ENCODE measurements at places on chromosomes 3 and 15. TPM values are rescaled to one million over a fixed set of nuclear protein-coding genes. Genes with fewer than 3 reads are reported as not detected.

DNA sequence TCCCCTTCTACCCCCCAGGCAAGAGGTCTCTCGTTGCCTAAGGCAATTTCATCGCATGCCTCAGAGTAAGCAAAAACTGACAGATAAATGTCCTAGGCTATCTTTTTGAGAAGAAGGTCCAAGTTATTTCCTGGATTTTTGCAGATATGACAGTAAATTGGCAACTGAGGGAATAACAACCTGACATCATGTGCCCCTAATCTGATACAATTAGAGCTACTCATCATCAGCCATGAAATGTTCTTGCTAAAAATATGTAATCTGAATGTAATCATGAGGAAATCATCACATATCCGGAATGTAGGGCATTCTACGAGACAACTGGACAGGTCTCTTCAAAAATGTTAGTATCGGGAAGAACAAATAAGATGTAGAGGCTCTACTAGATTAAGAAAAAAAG lies 44.1 kb downstream of the TNIK start:
- no peaks in the 10 kb centered on the region for H3K27me3 ChIP-seq
- H3K4me1 ChIP-seq: peaks cover 8% of the 10 kb centered on the region
- H3K4me3 ChIP-seq: no peak overlapping the region
- DNase-seq: no peak
- no peak overlapping the region for H3K27ac ChIP-seq

The PODXL2 gene
- total RNA-seq: 4.0 TPM

- H3K27me3 ChIP-seq: no peaks in the 10 kb centered on the region
- no peaks in the 10 kb centered on the region for H3K36me3 ChIP-seq
- DNase-seq: no peak
These were observed 527.4 kb downstream of the SI start for GRCh38 chr3:164550857-164551256.

DNA sequence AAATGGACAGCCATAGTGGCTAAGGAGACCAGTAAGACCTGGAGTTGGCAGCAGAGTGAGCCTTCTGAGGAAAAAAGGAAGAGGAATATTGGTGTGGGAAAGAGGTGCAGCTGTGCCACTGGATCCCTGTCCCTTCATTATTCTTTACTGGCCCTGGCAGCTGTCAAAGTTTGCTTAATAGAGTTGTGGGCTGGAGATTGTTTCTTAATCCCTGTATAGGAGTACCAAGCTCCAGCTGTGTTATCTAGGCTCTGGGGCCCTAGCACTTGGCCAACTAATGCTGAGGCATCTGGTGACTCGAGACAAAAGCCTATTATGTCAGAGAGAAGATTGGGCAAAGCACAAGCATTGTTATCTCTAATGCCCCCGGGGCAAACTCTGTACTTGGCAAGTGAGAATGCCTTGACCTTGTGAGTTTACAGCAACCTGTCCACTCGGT lies 61.4 kb downstream of the ZNF609 start:
- H3K4me1 ChIP-seq: peaks cover 7% of the 10 kb centered on the region
- DNase-seq: no peak
- H3K27me3 ChIP-seq: no peaks in the 10 kb centered on the region

GRCh38 chr3:141256820-141257219 lies 25.2 kb downstream of the PXYLP1 start:
- no peak for DNase-seq
- no peak overlapping the region for H3K4me3 ChIP-seq
- no peaks in the 10 kb centered on the region for H3K27me3 ChIP-seq
- H3K27ac ChIP-seq: no peak overlapping the region

- DNase-seq: no peak
- no peak overlapping the region for H3K27ac ChIP-seq
- no peaks in the 10 kb centered on the region for H3K4me1 ChIP-seq
- no peaks in the 10 kb centered on the region for H3K36me3 ChIP-seq
- no peaks in the 10 kb centered on the region for H3K27me3 ChIP-seq
These were observed 203.5 kb upstream of the ZBTB20 start for GRCh38 chr3:115350606-115351005.

The AADACL2 gene
- total RNA-seq: not detected

- no peak overlapping the region for H3K27ac ChIP-seq
- H3K36me3 ChIP-seq: no peaks in the 10 kb centered on the region
- no peak for DNase-seq
- H3K27me3 ChIP-seq: no peaks in the 10 kb centered on the region
- H3K4me1 ChIP-seq: peaks cover 28% of the 10 kb centered on the region
These were observed 101.8 kb downstream of the BDH1 start for GRCh38 chr3:197454014-197454413.

The LRRC31 gene
- total RNA-seq: not detected

GRCh38 chr3:101966226-101966625 lies 116.9 kb downstream of the NFKBIZ start:
- H3K4me1 ChIP-seq: peaks cover 4% of the 10 kb centered on the region
- no peak for DNase-seq
- H3K27ac ChIP-seq: no peak overlapping the region
- H3K36me3 ChIP-seq: no peaks in the 10 kb centered on the region

- H3K27ac ChIP-seq: no peak overlapping the region
- no peak for DNase-seq
- no peaks in the 10 kb centered on the region for H3K36me3 ChIP-seq
- H3K4me1 ChIP-seq: no peaks in the 10 kb centered on the region
- H3K27me3 ChIP-seq: no peaks in the 10 kb centered on the region
These were observed 565.9 kb upstream of the CCDC54 start for GRCh38 chr3:106811376-106811775.

The CYP1A2 gene
- total RNA-seq: not detected

DNA sequence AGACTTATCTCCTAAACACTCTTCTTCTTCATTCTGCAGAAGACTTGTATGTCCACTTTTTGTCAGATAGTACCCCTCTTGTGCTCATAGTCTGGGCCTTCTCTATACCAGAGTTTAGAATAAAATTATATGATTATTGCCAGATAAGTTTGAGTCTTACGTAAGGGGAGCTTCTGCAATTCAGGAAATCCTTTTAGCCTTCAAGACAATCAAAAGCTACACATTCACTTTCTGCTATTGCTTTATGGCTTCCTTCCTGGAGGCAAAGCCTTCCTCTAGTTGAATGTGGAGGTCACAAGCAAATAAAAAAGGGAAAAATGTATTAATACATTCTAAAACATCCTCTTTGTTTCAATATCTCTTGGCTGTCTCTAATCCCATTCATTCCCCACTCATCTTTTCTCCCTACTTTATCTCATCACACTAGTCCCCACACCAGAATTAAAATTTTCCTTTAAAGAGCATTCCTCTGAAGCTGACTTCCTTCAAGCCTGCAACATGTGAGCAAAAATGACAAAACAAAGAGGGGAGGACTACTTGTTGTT lies 186.8 kb downstream of the CPNE4 start:
- H3K27ac ChIP-seq: no peak overlapping the region
- no peaks in the 10 kb centered on the region for H3K36me3 ChIP-seq
- no peak overlapping the region for H3K4me3 ChIP-seq
- no peaks in the 10 kb centered on the region for H3K27me3 ChIP-seq
- no peak for DNase-seq

GRCh38 chr3:194661946-194662345 lies 10.0 kb downstream of the LSG1 start:
- peaks cover 8% of the 10 kb centered on the region for H3K4me1 ChIP-seq
- no peak for DNase-seq
- H3K27ac ChIP-seq: no peak overlapping the region
- H3K36me3 ChIP-seq: peaks cover 81% of the 10 kb centered on the region

GRCh38 chr3:901953-902778 lies 190.7 kb upstream of the CNTN6 start:
- no peaks in the 10 kb centered on the region for H3K27me3 ChIP-seq
- H3K4me3 ChIP-seq: no peak overlapping the region
- DNase-seq: no peak
- no peak overlapping the region for H3K27ac ChIP-seq
- no peaks in the 10 kb centered on the region for H3K4me1 ChIP-seq

- no peaks in the 10 kb centered on the region for H3K27me3 ChIP-seq
- no peak overlapping the region for H3K4me3 ChIP-seq
- no peak overlapping the region for H3K27ac ChIP-seq
- no peaks in the 10 kb centered on the region for H3K36me3 ChIP-seq
These were observed 326.3 kb upstream of the NR2E3 start for GRCh38 chr15:71484080-71484479.

GRCh38 chr3:31433679-31433992 lies 99.1 kb upstream of the STT3B start:
- no peak for DNase-seq
- H3K27me3 ChIP-seq: no peaks in the 10 kb centered on the region

DNA sequence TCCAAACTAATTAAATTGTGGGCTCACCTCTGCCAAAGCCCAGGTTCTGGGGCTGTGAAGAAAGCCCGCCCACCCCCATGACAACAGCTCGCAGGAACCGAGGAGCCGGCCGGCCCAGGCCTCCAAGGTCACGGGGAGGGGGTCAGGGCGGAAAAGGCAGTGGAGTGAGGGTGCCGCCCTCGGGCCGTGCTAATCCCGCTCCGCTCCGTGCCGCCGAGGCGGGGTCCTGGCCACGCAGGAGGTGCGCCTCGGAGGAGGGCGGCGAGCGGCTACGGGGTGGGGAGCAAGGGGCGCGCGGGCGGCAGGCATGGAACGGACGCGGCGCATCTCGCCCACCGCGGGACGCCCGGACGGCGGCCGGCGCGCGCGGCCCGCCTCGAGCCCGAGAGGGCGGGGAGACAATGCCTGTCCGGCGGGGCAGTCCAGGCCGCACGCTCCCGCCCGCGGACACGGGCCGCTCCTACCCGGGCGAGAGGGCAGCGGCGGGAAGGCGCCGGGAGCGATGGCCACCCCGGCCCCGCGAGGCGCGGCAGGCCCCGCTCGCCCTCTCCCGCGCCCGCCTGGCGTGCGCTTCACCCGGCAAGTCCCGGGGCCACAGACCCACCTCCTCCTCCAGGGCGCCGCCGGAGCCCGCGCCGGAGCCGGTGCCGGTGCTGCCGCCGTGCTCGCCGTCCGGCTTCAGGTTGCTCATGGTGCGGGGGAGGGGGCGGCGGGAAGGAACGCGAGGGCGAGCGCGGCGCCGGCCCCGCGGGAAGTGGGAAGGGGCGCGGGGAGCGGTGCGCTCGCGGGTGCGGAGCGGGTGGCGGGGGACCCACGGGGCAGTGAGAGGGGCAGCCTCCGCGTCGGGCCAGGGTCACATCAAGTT lies 528 bp downstream of the RBPMS2 start:
- no peak overlapping the region for H3K4me3 ChIP-seq
- peaks cover 28% of the 10 kb centered on the region for H3K27me3 ChIP-seq
- peaks cover 8% of the 10 kb centered on the region for H3K4me1 ChIP-seq
- no peaks in the 10 kb centered on the region for H3K36me3 ChIP-seq
- no peak overlapping the region for H3K27ac ChIP-seq
- no peak for DNase-seq

DNA sequence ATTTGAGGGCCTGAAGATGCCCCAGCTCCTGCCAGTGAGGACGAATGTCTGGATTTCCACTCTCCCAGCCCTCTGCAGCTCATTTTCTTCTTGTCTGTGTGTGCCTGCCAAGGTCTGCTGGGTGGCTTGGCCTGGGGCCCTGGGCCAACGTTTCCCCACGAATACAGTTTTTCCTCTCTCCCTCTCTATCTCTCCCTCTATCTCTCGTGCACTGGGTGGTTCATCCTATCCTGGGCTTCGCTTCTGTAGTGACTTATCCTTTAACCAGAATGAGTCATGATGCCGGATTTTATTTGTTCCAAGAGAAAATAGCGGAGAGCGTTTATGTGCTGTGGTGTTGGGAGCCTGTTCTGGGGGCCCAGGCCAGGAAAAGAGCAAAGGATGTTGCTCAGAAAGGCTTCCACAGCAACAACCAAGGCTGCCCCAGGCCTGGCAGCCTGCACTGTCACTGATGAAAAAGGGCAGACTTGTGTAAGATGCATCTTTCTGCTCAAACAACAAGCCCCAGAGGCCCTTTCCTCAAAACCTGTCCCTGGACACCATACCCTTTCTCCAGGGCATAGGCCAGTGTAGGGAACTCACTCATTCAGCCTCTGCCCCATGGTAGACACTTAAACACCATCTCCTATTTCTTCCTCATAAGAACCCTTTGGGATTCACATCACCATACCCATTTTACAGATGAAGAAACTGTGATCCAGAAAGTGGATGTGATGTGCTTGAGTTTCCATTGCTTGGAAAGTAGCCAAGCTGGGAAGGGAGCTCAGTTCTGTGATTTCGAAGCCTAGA lies 47.3 kb downstream of the ITGA11 start:
- H3K4me1 ChIP-seq: peaks cover 8% of the 10 kb centered on the region
- no peak overlapping the region for H3K4me3 ChIP-seq
- DNase-seq: no peak
- H3K27me3 ChIP-seq: no peaks in the 10 kb centered on the region
- no peak overlapping the region for H3K27ac ChIP-seq

GRCh38 chr3:192417017-192417416 lies 310.3 kb downstream of the FGF12 start:
- no peak overlapping the region for H3K27ac ChIP-seq
- no peaks in the 10 kb centered on the region for H3K36me3 ChIP-seq
- no peak for DNase-seq
- H3K27me3 ChIP-seq: no peaks in the 10 kb centered on the region
- no peaks in the 10 kb centered on the region for H3K4me1 ChIP-seq

DNA sequence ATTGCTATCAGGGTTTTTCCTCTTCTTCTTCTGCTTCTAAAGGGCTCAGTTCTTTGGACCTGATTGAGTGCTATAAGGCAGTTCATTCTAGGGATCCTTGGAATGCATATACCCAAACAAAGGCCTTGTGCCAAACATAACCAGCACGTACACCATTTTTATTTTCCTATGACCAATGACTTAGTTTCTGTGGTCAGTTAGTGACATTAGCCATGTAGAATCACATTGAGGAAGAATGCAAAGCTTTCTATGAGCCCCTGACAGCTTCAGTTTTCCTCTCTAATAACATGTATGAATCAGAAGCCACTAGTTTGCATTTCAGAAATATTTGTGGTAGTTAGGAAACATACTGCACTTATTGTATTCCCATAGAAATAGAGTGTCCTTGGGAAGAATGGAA lies 240.0 kb downstream of the THRB start:
- no peaks in the 10 kb centered on the region for H3K27me3 ChIP-seq
- H3K27ac ChIP-seq: no peak overlapping the region
- H3K36me3 ChIP-seq: no peaks in the 10 kb centered on the region
- H3K4me1 ChIP-seq: no peaks in the 10 kb centered on the region

DNA sequence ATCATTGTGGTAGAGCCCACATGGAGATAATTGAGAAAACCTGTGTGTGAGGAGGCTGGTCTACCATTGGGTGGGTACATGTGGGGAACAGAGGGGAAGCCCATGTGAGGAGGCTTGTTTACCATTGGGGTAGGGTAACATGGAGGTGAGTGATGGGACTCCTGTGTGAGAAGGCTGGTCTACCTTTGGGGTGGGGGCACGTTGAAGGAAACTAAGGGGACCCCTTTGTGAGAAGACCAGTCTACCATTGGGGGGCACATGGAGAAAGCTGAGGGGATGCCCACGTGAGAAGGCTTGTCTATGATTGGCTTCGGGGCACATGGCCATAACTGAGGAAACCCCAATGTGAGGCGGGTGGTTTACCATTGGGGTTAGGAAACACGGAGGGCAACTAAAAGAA lies 158.5 kb downstream of the FBLN2 start:
- no peak for DNase-seq
- H3K36me3 ChIP-seq: no peaks in the 10 kb centered on the region
- H3K4me1 ChIP-seq: no peaks in the 10 kb centered on the region

- no peaks in the 10 kb centered on the region for H3K4me1 ChIP-seq
- no peak for DNase-seq
- H3K4me3 ChIP-seq: no peak overlapping the region
- H3K27ac ChIP-seq: no peak overlapping the region
- no peaks in the 10 kb centered on the region for H3K27me3 ChIP-seq
These were observed 133.7 kb upstream of the ALCAM start for GRCh38 chr3:105233010-105233409.

The C3orf49 gene
- not detected for total RNA-seq

Data from CD4-positive, alpha-beta T cell (primary cell).